ENCODE measurements at places on chromosomes 16 and 17.

GRCh38 chr17:68972119-68972704 is 17.0 kb upstream of the ABCA8 start:
- DNase-seq = peak; percentile 41

- DNase-seq = no peak
Observed at GRCh38 chr17:205817-206216, 24.4 kb upstream of the DOC2B start.

- DNase-seq = no peak
Observed at GRCh38 chr17:1206026-1206777, 26.4 kb upstream of the ABR start.

- peak; percentile 75 for DNase-seq
Observed at GRCh38 chr16:29820271-29820701, at the start of gene MVP. TSS of gene MVP (plus strand) at chr16:29820462. CDS start at chr16:29830550, 10,088 bp downstream.
